ENCODE measurements at places on chromosomes 7 and 10. TPM values are rescaled to one million over a fixed set of nuclear protein-coding genes. Genes with fewer than 3 reads are reported as not detected.

The HMX2 gene
- 0.62 TPM for total RNA-seq

DNA sequence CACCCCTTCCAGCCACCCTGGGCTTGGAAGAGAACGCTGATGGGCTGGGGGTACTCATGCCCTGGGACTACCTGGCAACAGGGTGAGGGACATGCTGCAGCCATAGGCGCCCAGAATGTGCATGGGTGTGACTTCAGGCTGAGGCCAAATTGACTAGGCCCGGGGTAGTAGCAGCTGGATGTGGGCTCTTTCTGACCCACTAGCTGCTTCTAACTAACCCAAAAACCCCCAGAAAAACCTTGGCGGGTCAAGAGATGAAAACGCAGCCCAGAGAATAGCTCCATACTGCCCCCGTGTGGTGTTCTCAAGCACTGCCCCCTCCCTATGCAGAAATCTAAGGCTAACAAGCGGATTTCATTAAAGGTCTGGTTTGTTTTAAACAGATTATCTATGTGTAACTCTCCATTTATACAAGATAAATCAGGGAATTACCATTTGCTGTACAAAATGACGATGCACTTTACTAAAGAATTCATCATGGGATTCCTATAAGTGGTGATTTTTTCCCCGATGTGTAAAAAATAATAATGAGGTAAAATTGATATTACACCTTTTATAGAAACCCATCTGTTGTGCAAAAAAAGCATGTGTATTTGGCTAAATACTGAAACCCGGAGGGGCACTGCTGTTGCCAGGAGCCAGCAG, 4.2 kb downstream of the SMARCD3 start:
- peaks cover 26% of the 10 kb centered on the region for H3K27me3 ChIP-seq
- H3K36me3 ChIP-seq: peaks cover 2% of the 10 kb centered on the region
- peaks cover 41% of the 10 kb centered on the region for H3K4me1 ChIP-seq
- no peak overlapping the region for H3K27ac ChIP-seq

DNA sequence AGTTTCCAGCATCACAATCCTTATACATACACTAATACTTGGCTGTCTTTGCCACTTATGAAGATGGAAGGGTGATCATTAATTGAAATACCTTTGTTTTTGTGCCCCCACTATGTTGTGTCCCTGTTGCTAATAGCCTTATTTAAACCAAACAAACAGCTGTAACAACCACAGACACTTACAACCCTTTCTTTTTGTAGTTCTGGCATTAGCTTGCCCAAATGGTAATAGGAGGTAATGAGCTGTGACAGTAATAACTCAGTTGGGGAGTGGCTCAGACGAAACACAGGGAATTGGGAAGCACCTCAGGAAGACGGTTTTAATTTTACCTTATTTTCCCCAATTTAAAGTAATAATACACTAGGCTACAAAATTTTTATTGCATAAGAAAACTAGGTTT, 83.4 kb downstream of the MDFIC start:
- no peaks in the 10 kb centered on the region for H3K27me3 ChIP-seq
- no peak overlapping the region for H3K4me3 ChIP-seq
- H3K4me1 ChIP-seq: peaks cover 79% of the 10 kb centered on the region

DNA sequence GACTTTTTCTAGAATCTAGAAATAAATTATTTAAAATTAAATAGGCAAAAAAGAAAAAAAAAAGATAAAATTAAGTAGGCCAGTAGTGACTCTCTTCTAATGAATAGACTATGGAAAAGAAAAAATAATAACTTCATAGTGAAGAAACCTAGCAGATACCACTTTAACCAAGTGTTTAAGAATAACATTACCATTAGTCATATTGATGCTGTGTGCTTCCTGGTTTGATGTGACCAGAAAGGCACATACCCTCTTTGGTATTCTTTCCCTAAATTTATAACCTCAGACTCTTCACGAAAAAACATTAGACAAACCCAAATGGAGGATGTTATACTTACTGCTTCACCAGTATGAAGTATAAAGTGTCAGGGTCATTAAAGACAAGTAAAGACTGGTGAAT, 42.6 kb downstream of the KIF20B start:
- no peak for DNase-seq
- no peaks in the 10 kb centered on the region for H3K27me3 ChIP-seq
- no peaks in the 10 kb centered on the region for H3K4me1 ChIP-seq
- peaks cover 36% of the 10 kb centered on the region for H3K36me3 ChIP-seq
- H3K4me3 ChIP-seq: no peak overlapping the region

The NPSR1 gene
- total RNA-seq: not detected

DNA sequence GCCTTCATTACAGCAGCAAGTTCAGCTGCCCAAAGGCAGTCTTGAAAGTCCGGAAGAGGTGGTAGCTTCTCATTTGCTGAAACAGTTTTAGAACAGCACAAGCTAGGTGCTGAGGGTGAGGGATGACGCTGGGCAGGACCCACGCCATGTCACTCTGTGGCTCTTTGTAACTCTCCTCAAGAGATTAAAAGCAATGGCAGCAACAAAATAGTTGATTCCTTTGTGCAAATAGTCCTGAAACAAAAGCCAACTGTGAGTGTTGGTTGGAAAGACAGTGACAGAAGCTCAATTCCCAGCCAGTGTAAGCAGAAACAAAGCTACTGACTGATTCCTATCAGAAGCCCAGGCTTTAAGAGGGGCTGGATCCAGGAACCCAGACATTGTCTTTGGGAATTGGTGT, 47.6 kb upstream of the AQP1 start:
- no peak overlapping the region for H3K4me3 ChIP-seq
- DNase-seq: no peak
- H3K4me1 ChIP-seq: no peaks in the 10 kb centered on the region
- H3K27ac ChIP-seq: no peak overlapping the region

GRCh38 chr10:127257395-127257794, 61.0 kb upstream of the INSYN2A start:
- no peak overlapping the region for H3K27ac ChIP-seq
- no peaks in the 10 kb centered on the region for H3K36me3 ChIP-seq
- peaks cover 13% of the 10 kb centered on the region for H3K4me1 ChIP-seq
- no peak overlapping the region for H3K4me3 ChIP-seq

DNA sequence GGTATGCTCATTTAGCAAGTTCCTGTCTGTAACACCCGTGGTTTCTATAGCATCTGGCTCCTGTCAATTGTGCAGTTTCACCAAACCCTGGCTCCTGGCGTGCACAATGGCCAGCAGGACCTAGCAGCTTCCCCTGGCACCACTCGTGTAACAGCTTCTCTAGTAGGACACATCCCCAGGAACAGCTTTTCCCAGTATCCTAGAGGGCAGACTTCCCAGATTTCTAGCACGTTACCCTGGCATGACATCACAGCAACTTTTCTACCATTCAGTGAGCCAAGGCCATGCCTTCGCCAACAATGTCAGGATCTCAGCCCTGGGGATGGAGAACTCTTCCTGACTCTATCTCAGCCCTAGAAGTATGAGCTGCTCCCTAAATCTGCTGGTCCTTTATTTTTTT, 6.5 kb downstream of the YME1L1 start:
- DNase-seq: no peak
- no peak overlapping the region for H3K4me3 ChIP-seq
- H3K36me3 ChIP-seq: peaks cover 30% of the 10 kb centered on the region

DNA sequence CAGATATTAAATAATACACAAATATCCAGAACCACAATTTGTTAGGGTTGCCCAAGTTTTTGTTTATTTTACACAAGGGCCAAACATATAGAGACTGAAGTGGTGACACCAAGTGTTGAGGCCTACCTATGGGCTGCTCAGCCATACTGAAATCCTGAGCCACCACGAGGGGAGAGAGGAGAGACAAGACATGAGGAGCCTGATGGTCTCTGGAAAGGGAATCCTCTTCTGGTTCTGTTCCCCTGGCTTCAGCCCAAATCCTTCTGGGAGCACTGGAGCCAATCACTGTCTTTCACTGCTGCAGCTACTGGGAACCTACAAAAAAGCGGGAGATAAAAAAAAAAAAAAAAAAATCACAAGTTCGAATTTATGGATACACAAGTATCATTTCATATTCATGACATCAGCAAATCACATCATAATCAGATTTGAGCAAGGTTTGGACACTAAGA, 1.9 kb downstream of the SKIDA1 start:
- DNase-seq: no peak
- H3K27me3 ChIP-seq: peaks cover 46% of the 10 kb centered on the region
- peaks cover 35% of the 10 kb centered on the region for H3K4me1 ChIP-seq
- no peak overlapping the region for H3K27ac ChIP-seq
- H3K4me3 ChIP-seq: no peak overlapping the region
- H3K36me3 ChIP-seq: peaks cover 2% of the 10 kb centered on the region

The COX19 gene
- 15.2 TPM for total RNA-seq

DNA sequence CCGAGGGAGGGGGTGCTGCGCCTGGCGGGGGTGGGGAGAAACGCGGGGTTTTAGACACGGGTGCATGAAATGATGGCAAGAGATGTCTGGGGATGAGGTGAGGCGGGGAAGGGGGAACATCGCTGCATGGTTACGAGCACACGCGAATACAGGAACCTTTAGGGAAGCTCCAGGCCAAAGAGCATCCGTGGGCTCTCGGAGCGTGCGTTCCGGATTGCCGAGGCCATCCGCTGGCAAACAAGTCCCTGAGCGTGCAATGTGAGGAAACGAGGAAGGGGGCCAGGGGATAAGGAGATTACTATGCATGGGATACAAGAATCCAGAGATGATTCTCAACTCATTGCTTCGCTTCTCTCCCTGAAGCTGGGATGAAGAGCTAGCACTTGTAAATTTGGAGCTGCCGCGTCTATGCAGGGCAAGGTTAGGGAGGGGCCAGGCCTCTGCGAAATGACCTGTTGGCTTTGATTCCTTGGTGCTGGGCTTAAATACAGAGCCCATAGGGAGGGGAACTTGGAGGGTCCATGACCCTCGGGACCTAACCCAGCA, 520 bp upstream of the WNT2 start:
- no peaks in the 10 kb centered on the region for H3K36me3 ChIP-seq
- DNase-seq: no peak
- H3K4me1 ChIP-seq: peaks cover 5% of the 10 kb centered on the region
- no peak overlapping the region for H3K4me3 ChIP-seq
- peaks cover 49% of the 10 kb centered on the region for H3K27me3 ChIP-seq

DNA sequence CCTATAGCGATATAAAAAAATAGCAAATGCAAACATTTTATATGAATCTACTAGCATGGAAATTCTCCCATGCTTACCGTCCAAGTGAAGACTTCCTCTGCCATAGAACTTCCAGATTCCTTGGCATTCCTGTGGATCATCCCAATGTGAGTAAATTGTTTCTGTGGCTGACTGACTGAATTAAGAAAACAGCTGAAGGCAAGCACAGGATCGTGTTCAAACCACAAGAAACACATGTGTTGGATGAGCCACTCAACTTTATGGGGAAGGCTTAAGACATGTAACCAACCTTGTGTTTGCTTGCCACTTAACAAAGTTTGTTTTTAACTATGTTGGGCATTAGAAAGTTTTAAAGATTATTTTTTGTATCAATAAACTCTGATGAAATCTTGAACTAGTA, 2.6 kb upstream of the MYPN start:
- DNase-seq: no peak
- peaks cover 3% of the 10 kb centered on the region for H3K27me3 ChIP-seq
- no peak overlapping the region for H3K27ac ChIP-seq
- H3K4me1 ChIP-seq: no peaks in the 10 kb centered on the region
- no peaks in the 10 kb centered on the region for H3K36me3 ChIP-seq
- no peak overlapping the region for H3K4me3 ChIP-seq

- H3K27me3 ChIP-seq: no peaks in the 10 kb centered on the region
- peaks cover 34% of the 10 kb centered on the region for H3K4me1 ChIP-seq
- H3K4me3 ChIP-seq: no peak overlapping the region
- peaks cover 6% of the 10 kb centered on the region for H3K36me3 ChIP-seq
Observed at GRCh38 chr7:2775785-2776184, 68.3 kb downstream of the GNA12 start.

GRCh38 chr10:113528876-113529275, 24.0 kb upstream of the HABP2 start:
- no peak overlapping the region for H3K27ac ChIP-seq
- no peak for DNase-seq
- H3K4me3 ChIP-seq: no peak overlapping the region
- no peaks in the 10 kb centered on the region for H3K36me3 ChIP-seq
- peaks cover under 1% of the 10 kb centered on the region for H3K27me3 ChIP-seq
- H3K4me1 ChIP-seq: no peaks in the 10 kb centered on the region

- H3K27me3 ChIP-seq: no peaks in the 10 kb centered on the region
- H3K4me1 ChIP-seq: no peaks in the 10 kb centered on the region
- H3K36me3 ChIP-seq: no peaks in the 10 kb centered on the region
- H3K27ac ChIP-seq: no peak overlapping the region
- no peak for DNase-seq
Observed at GRCh38 chr7:93860261-93860660, 30.3 kb downstream of the TFPI2 start.

GRCh38 chr10:73357821-73358220, 843 bp downstream of the CFAP70 start:
- H3K36me3 ChIP-seq: peaks cover 1% of the 10 kb centered on the region
- peaks cover 10% of the 10 kb centered on the region for H3K4me1 ChIP-seq
- H3K4me3 ChIP-seq: peak overlapping the region; percentile 96

The LRRC4 gene
- 1.3 TPM for total RNA-seq

The POM121L12 gene
- not detected for total RNA-seq

DNA sequence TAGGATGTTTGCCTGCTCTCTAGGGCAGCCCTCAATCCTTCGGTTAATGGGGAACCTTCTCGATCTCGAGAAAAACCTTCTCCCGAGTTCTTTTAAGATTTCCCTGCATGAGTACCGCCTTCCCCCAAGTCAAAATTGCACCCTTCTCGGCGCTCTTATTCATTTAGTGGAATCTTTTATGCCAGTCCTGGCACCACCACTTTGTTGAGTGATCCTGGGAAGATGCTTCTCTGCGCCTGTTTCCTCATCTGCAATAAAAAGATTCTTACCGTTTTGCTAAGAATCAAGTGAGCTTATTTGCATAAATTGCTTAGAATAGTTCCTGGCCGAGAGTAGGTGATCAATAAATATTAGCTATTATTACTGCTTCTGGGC, 697 bp downstream of the ARPC1A start:
- no peaks in the 10 kb centered on the region for H3K27me3 ChIP-seq
- peak overlapping the region; percentile 80 for H3K4me3 ChIP-seq
- no peak for DNase-seq
- peak overlapping the region; percentile 88 for H3K27ac ChIP-seq
- H3K36me3 ChIP-seq: no peaks in the 10 kb centered on the region
- H3K4me1 ChIP-seq: peaks cover 47% of the 10 kb centered on the region

DNA sequence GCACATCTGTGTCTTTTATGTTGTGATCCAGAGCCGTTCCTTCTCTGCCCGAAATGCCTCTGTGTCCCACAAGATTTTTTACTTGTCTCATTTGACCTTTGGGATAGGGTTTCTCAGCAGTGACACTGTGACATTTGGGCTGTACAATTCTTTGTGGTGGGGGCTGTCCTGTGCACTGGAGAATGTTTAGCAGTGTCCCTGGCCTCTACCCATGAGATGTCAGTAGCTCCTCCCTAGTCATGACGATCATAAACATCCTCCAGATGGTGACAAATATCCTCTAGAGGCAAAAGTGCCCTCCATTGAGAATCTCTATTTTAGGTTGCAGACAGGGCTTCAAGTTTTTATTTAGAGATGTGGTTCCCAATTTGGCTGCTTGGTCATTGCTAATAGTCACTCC, 91.3 kb downstream of the PPP1R17 start:
- no peak overlapping the region for H3K4me3 ChIP-seq
- H3K4me1 ChIP-seq: no peaks in the 10 kb centered on the region
- no peak overlapping the region for H3K27ac ChIP-seq
- H3K27me3 ChIP-seq: peaks cover 3% of the 10 kb centered on the region
- DNase-seq: no peak

The ZNF487 gene
- total RNA-seq: 2.3 TPM
